ENCODE measurements at places on chromosomes 16 and 17.

GRCh38 chr17:47742319-47743181 lies 9.5 kb downstream of the TBX21 start:
- H3K4me3 ChIP-seq: no peak overlapping the region
- no peak overlapping the region for H3K27ac ChIP-seq
- DNase-seq: no peak
- peaks cover 11% of the 10 kb centered on the region for H3K36me3 ChIP-seq
- H3K4me1 ChIP-seq: peaks cover 18% of the 10 kb centered on the region
- H3K27me3 ChIP-seq: no peaks in the 10 kb centered on the region

- H3K4me1 ChIP-seq: no peaks in the 10 kb centered on the region
- peaks cover 5% of the 10 kb centered on the region for H3K36me3 ChIP-seq
- H3K4me3 ChIP-seq: no peak overlapping the region
- DNase-seq: no peak
Measured at GRCh38 chr17:63675607-63676546, 24.0 kb downstream of the LIMD2 start.

DNA sequence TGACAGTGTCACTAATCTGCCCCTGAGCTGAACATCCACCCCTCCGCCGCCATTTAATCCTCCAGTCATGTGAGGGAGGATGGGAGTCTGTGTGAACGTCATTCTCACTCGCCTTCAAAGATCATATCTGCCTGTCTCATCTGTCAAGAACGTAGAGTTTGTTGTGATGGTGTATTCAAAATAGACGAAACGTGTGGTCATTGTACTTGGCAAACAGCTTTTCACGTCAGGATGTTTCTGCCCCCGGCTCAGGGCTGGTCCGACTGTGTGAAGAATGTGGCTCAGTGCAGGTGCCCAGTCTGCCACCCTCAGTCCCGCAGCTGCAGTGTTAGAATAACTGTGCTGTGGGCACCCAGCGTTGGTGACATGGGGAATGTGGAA lies 148.0 kb downstream of the KCNJ12 start:
- no peaks in the 10 kb centered on the region for H3K36me3 ChIP-seq
- no peak overlapping the region for H3K27ac ChIP-seq
- H3K4me3 ChIP-seq: no peak overlapping the region
- H3K4me1 ChIP-seq: no peaks in the 10 kb centered on the region

GRCh38 chr17:6420173-6420641 lies 14.7 kb downstream of the AIPL1 start:
- no peaks in the 10 kb centered on the region for H3K27me3 ChIP-seq
- no peaks in the 10 kb centered on the region for H3K4me1 ChIP-seq
- no peaks in the 10 kb centered on the region for H3K36me3 ChIP-seq
- H3K27ac ChIP-seq: no peak overlapping the region
- H3K4me3 ChIP-seq: no peak overlapping the region

DNA sequence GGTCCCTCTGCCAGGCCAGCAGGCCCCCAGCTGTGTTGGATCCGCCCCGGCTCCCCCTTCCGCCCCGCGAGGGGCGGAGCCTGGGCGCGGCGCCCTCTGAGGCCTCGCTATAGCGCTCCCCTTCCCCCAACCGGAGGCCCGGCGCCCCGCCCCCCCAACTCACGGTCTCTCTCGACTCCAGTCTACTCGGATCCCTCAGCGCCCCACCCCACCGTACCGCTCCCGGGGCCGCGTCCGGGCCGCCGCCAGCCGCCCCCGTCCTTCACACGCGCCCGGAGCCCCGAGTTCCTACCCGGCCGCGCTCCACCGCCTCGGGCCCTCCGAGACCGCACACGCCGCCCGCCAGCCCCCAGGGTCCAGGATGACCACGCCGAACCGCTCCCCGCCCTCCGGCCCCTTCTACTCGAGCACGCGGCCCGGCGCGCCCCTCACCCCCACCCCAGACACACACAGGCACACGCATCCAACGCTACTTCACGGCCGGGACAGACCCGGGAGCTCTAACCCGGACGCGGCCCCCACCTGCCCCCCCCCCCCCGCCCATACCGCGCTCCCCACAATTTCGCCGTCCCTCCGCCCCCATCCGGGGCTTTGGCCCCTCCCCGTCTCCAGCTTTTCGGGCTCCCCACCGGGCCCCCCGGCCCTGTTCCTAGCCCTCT lies 1.4 kb downstream of the PHF23 start:
- DNase-seq: no peak
- H3K36me3 ChIP-seq: peaks cover 14% of the 10 kb centered on the region
- peaks cover 25% of the 10 kb centered on the region for H3K4me1 ChIP-seq

- no peaks in the 10 kb centered on the region for H3K36me3 ChIP-seq
- DNase-seq: no peak
- H3K4me3 ChIP-seq: no peak overlapping the region
- H3K27me3 ChIP-seq: no peaks in the 10 kb centered on the region
- H3K4me1 ChIP-seq: no peaks in the 10 kb centered on the region
Measured at GRCh38 chr16:49338611-49339265, 34.9 kb upstream of the C16orf78 start.

- no peak for DNase-seq
- peaks cover 64% of the 10 kb centered on the region for H3K36me3 ChIP-seq
- peaks cover 52% of the 10 kb centered on the region for H3K4me1 ChIP-seq
- no peak overlapping the region for H3K27ac ChIP-seq
Measured at GRCh38 chr17:50141745-50142110, 8.7 kb downstream of the PPP1R9B start.

GRCh38 chr16:49084628-49085390 lies 196.8 kb downstream of the CBLN1 start:
- no peaks in the 10 kb centered on the region for H3K36me3 ChIP-seq
- H3K4me3 ChIP-seq: no peak overlapping the region
- no peak overlapping the region for H3K27ac ChIP-seq
- no peak for DNase-seq
- H3K27me3 ChIP-seq: no peaks in the 10 kb centered on the region

DNA sequence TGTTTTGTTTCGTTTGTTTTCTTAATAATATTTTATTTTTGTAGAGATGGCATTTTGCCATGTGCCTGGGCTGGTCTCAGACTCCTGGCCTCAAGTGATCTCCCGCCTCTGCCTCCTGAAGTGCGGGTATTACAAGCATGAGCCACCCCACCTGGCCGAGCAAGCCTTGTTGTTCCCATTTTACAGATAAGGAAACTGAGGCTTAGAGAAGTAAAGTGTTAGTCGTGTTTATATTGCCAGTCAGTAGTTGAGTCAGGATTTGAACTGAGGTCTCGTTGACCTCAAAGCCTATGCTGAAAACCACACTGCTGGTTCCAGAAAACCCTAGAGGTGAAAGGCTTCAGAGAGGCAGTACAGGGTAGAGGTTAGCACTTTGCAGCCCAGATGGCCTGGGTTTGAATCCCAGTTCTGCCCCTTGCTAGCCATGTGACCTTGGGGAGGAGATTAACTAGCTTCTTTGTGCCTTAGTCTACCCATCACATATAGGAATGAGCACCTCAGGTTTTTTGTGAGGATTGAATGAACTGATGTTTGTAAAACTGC lies 102.0 kb downstream of the ABCC6 start:
- H3K4me3 ChIP-seq: no peak overlapping the region
- peaks cover 18% of the 10 kb centered on the region for H3K36me3 ChIP-seq
- H3K4me1 ChIP-seq: no peaks in the 10 kb centered on the region
- no peak for DNase-seq
- H3K27ac ChIP-seq: no peak overlapping the region

DNA sequence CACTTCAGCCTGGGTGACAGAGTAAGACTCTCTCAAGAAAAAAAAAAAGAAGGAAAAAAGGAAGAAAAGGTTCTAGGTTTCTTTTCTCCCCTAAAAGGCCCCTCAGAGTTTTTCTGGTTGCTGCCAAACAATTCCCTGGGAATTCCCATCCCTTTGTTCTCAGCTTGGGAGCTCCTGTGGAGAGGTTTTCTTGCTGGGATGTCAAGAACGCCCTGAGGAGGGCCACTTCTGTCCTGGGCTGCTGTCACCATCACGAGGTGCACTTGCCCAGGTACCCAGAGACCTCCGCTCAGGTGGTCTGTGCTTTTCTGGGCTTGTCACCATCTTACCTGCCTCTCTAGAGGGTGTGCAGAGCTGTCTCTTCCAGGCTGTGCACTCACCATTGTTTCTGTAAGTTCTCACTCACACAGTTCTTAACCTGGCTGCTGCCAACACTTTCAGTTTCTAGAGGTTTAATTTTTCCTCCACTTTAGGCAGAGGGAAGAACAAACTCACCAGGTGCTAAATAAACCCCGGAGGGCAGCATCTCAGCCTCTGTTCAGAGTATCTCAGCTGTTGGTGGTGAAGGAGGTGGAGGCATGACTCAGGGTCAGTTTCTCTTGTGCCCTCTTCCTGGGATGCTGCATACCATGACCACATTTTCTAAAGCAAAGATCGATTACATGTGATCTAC lies 2.4 kb upstream of the COX6A2 start:
- H3K36me3 ChIP-seq: no peaks in the 10 kb centered on the region
- H3K4me1 ChIP-seq: no peaks in the 10 kb centered on the region
- DNase-seq: no peak
- no peak overlapping the region for H3K27ac ChIP-seq
- H3K4me3 ChIP-seq: no peak overlapping the region

GRCh38 chr16:57502048-57502775 lies 15.9 kb upstream of the DOK4 start:
- no peak for DNase-seq
- H3K36me3 ChIP-seq: no peaks in the 10 kb centered on the region
- no peaks in the 10 kb centered on the region for H3K4me1 ChIP-seq

- H3K27ac ChIP-seq: no peak overlapping the region
- no peak overlapping the region for H3K4me3 ChIP-seq
- DNase-seq: no peak
- no peaks in the 10 kb centered on the region for H3K27me3 ChIP-seq
- H3K4me1 ChIP-seq: peaks cover 15% of the 10 kb centered on the region
Measured at GRCh38 chr16:49464877-49465504, 91.4 kb downstream of the C16orf78 start.

DNA sequence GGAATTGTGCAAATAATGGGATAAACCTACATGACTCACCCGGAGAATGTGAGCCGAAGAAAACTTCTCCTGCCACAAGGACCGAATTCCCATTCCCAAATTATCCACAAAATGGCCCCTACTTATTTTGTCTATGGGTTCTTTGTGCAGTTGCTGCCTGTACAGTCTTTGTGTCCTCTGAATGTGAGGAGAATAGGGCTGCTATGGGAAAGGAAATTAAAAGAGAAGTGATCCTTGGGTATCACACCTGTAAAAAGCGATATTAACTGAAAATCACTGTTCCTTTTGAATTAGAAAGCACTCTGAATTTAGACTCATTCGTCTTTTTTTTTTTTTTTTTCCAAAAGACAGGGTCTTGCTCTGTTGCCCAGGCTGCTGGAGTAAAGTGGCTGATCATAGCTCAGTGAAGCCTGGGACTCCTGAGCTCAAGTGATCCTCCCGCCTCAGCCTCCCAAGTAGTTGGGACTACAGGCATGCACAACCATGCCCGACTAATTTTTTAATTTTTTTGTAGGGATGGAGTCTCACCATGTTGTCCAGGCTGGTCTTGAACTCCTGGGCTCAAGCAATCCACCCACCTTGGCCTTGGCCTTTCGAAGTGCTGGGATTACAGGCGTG lies 45.4 kb downstream of the CHD9 start:
- DNase-seq: no peak
- H3K36me3 ChIP-seq: no peaks in the 10 kb centered on the region
- peak overlapping the region; percentile 79 for H3K4me3 ChIP-seq
- peak overlapping the region; percentile 96 for H3K27ac ChIP-seq
- H3K4me1 ChIP-seq: peaks cover 25% of the 10 kb centered on the region

GRCh38 chr17:50117202-50118051 lies 12.5 kb downstream of the SAMD14 start:
- no peak overlapping the region for H3K27ac ChIP-seq
- no peak for DNase-seq
- H3K27me3 ChIP-seq: peaks cover 6% of the 10 kb centered on the region
- H3K4me3 ChIP-seq: no peak overlapping the region

- no peaks in the 10 kb centered on the region for H3K27me3 ChIP-seq
- H3K36me3 ChIP-seq: no peaks in the 10 kb centered on the region
- no peak for DNase-seq
- peaks cover 3% of the 10 kb centered on the region for H3K4me1 ChIP-seq
- H3K27ac ChIP-seq: no peak overlapping the region
- H3K4me3 ChIP-seq: no peak overlapping the region
Measured at GRCh38 chr17:68910251-68910705, 44.9 kb downstream of the ABCA8 start.

DNA sequence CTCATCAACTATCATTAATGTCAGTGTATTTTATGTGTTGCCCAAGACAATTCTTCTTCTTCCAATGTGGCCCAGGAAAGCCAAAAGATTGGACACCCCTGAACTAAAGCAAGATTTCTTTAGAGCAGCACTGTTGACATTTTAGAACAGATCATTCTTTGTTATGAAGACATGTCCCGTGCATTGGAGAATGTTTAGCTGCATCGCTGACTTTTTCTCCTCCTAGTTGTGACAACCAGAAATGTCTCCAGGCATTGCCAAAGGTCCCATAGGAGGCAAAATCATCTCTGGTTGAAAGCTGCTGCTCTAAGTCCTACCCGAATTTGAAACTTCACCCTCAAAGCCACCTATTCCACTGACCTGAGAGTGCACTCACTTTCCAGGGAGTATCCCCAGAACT lies 62.7 kb upstream of the IRX6 start:
- H3K27ac ChIP-seq: no peak overlapping the region
- no peak for DNase-seq
- no peaks in the 10 kb centered on the region for H3K4me1 ChIP-seq
- no peaks in the 10 kb centered on the region for H3K36me3 ChIP-seq

- H3K4me1 ChIP-seq: peaks cover 4% of the 10 kb centered on the region
- H3K27ac ChIP-seq: no peak within 1 kb of the TSS
- no peak within 1 kb of the TSS for H3K4me3 ChIP-seq
- DNase-seq: no peak
- H3K36me3 ChIP-seq: no peaks in the 10 kb centered on the region
- peaks cover 8% of the 10 kb centered on the region for H3K27me3 ChIP-seq
Measured at GRCh38 chr17:35795007-35795870, at the start of gene MMP28. Gene MMP28 (minus strand): TSS chr17:35795641. CDS start chr17:35795377, 264 bp downstream.

- H3K4me3 ChIP-seq: no peak overlapping the region
- no peak for DNase-seq
- peaks cover 13% of the 10 kb centered on the region for H3K4me1 ChIP-seq
Measured at GRCh38 chr16:17439580-17439979, 31.2 kb downstream of the XYLT1 start.

GRCh38 chr16:55993088-55993487 lies 117.9 kb upstream of the CES5A start:
- no peaks in the 10 kb centered on the region for H3K4me1 ChIP-seq
- no peak overlapping the region for H3K4me3 ChIP-seq
- H3K27me3 ChIP-seq: no peaks in the 10 kb centered on the region
- no peaks in the 10 kb centered on the region for H3K36me3 ChIP-seq
- no peak for DNase-seq

DNA sequence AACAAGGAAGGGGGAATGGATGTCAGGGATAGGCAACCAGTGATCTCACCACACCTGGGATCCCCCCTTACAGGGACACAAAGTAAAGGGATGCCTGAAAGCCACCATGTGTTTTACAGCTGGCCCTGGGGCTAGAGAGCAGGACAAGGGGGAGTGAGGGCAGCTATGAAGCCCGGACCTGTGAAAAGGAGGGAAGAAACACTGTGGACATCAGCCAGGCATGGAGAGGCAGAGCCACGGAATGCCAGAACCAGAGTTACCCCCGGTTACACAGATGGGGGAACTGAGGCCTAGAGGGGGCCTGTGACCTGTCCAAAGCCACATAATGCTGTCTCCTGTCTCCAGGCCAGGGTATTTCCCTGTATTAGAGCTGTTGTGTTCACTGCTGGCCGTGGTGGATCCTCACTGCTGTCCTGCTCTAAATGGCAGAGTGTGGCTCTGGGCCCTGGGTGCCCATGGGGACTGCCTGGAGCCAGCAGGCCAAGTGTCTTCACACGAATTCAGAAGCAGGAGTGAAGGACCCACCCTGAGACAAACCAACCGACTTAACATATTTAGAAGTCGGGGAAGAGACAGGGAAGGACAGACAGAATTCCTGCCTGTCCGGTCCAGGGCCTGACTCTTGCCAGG lies 29.7 kb upstream of the ITGA3 start:
- H3K36me3 ChIP-seq: no peaks in the 10 kb centered on the region
- no peak overlapping the region for H3K4me3 ChIP-seq
- H3K27me3 ChIP-seq: no peaks in the 10 kb centered on the region
- no peaks in the 10 kb centered on the region for H3K4me1 ChIP-seq

Data from GM12878 (cell line).